ENCODE measurements at places on chromosomes 4 and X. TPM values are rescaled to one million over a fixed set of nuclear protein-coding genes. Genes with fewer than 3 reads are reported as not detected.

Gene COL4A6
- 0.16 TPM for total RNA-seq

Gene NXF2
- total RNA-seq = not detected

Gene COL25A1
- not detected for total RNA-seq

Gene PSAPL1
- not detected for total RNA-seq

DNA sequence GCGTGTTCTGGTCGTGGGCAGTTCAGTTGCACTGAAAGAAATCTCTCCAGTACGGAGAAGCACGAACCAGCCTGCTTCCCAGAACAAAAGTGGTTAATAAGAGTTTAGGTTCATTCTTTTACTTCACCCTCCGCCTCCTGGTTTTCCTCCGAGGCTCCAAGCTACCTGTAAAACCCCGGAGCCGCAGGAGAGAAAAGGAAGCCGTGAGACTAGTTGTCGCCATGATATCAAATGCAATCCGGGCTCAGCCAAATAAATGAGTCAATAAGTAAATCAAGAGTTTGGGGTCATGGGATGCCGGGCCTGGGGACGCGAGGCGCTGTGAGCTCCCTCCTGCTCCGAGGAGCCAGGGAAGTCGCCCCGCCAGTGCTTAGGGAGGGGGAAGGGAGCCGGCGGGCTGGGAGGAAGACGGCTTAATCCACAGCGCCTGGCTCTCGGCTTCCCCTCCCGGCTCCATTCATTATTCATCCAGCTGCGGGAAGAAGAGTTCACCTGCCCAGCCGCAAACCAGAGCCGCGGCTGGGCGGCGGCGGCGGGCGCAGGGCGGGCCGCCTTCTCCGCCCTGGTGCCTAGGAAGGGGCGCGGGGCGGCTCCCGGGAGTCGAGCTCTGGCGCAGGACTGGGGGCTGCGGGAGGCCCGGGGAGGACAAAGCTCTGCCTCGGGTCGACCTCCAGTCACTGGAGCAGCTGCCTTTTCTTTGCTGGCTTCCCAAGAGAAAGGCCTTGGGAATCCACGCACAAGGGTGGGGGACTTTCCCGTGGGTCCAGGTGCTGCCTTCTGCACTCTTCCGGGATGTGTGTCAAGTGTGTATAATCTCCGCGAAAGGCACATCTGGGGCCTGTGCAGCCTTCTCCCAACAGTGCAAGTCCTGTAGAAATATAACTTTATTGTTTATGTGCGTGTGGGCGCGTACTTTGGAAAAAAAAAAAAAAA, 1.7 kb downstream of the FRAS1 start:
- H3K36me3 ChIP-seq = no peaks in the 10 kb centered on the region
- H3K4me3 ChIP-seq = peak overlapping the region; percentile 93
- H3K27ac ChIP-seq = peak overlapping the region; percentile 53
- peaks cover 33% of the 10 kb centered on the region for H3K4me1 ChIP-seq
- H3K27me3 ChIP-seq = peaks cover 3% of the 10 kb centered on the region
- peak; percentile 5 for DNase-seq

GRCh38 chr4:38149997-38150671, 189.9 kb downstream of the PTTG2 start:
- peak; percentile 69 for DNase-seq
- peaks cover 6% of the 10 kb centered on the region for H3K36me3 ChIP-seq
- peak overlapping the region; percentile 92 for H3K27ac ChIP-seq
- H3K4me3 ChIP-seq = peak overlapping the region; percentile 71
- H3K4me1 ChIP-seq = peaks cover 96% of the 10 kb centered on the region

DNA sequence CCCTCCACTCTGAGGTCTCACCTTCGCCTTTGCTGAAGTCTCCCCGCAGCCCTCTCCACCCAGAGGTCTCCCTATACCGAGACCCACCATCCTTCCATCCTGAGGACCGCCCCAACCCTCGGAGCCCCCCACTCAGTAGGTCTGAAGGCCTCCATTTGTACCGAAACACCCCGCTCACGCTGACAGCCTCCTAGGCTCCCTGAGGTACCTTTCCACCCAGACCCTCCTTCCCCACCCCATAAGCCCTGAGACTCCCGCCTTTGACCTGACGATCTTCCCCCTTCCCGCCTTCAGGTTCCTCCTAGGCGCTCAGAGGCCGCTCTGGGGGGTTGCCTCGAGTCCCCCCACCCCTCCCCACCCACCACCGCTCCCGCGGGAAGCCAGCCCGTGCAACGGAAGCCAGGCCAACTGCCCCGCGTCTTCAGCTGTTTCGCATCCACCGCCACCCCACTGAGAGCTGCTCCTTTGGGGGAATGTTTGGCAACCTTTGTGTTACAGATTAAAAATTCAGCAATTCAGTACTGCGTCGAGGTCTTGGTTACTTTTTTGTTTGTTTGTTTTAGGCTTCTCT, 5.0 kb downstream of the SOD3 start:
- no peak overlapping the region for H3K27ac ChIP-seq
- no peak overlapping the region for H3K4me3 ChIP-seq
- H3K36me3 ChIP-seq = no peaks in the 10 kb centered on the region
- peaks cover 6% of the 10 kb centered on the region for H3K27me3 ChIP-seq

DNA sequence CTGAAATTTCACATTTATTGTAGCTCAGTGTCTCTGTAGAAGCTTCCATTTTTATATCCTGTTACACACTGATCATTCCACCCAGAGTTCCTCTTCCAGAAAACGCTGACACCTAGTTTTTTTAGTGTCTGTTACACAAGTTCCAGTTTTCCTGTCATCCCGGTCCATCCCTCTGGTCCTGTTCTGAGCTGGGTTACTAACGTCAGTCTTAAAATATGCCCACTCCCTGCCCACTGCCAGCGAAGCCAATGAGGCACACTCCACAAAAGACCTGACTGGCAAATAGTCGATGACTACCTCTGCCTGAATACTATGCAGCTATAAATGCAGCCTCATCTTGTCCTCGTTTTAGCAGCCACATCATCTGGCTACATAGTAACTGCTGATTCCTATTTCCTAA, 30.9 kb upstream of the DDX3X start:
- H3K4me3 ChIP-seq = peak overlapping the region; percentile 44
- no peaks in the 10 kb centered on the region for H3K36me3 ChIP-seq
- H3K4me1 ChIP-seq = peaks cover 47% of the 10 kb centered on the region

Data from HFFc6 (cell line).